Caco-2 (cell line): ENCODE measurements at places on chromosomes 16 and 17. TPM values are rescaled to one million over a fixed set of nuclear protein-coding genes. Genes with fewer than 3 reads are reported as not detected.

DNA sequence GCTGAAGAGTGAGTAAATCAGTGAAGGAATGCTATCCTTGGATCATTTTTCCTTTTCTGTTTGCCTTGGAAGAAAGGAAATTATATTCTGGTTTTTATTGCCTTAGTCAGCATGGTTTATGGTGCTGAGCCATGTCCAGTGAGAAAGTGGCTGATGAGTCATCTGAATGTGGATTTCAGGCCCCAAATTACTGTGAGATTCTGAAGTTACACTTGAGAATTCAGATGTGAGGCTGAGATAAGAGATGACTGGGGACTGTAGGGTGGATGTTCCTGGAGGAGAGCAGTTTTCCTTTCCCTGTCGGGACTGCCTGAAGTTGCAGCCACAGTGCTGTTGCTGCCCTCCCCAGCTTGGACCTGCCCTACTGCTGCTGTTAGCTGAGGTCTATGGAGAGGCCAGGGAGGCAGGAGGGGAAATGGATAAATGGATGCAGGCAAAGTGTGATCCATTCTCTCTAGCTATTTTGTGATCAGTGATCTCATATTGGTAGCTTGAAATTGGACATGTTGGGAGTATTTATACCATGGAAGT is 4.2 kb upstream of the MAP3K14 start:
- H3K36me3 ChIP-seq, result no peaks in the 10 kb centered on the region
- peaks cover 14% of the 10 kb centered on the region for H3K4me1 ChIP-seq
- no peaks in the 10 kb centered on the region for H3K27me3 ChIP-seq
- no peak for DNase-seq
- H3K27ac ChIP-seq, result peak overlapping the region; percentile 77

DNA sequence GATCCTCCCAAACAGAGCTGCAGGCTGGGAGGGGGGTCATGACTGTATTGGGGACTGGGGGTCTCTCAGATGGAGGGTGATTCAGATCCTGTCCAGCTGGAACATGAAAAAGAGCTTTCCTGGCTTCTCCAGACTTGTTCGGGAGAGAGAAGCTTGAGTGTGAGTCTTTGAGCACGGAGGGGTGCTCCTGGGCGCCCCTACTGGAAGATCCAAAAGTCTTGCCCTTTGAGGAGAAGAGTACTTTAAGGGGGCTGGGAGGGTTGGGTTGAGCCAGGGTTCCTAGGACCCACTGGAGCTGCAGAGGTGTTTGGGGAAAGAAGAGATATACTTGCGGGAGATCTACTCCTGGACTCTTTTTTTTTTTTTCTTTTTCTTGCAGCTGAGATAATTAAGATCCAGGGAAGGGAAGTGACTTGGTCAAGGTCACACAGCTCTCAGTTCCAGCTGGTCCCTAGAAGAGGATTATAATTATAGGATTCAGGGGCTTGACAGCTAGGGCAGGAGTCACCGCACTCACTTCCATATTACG is 8.4 kb downstream of the RARA start:
- no peaks in the 10 kb centered on the region for H3K27me3 ChIP-seq
- H3K4me1 ChIP-seq, result peaks cover 19% of the 10 kb centered on the region
- H3K36me3 ChIP-seq, result no peaks in the 10 kb centered on the region
- peak overlapping the region; percentile 83 for H3K27ac ChIP-seq

- DNase-seq, result no peak
- no peaks in the 10 kb centered on the region for H3K27me3 ChIP-seq
- no peaks in the 10 kb centered on the region for H3K36me3 ChIP-seq
- no peak overlapping the region for H3K4me3 ChIP-seq
- peak overlapping the region; percentile 8 for H3K27ac ChIP-seq
These were observed 48.5 kb downstream of the IRF8 start for GRCh38 chr16:85947230-85948137.

Gene ANKS4B
- total RNA-seq, result 3.5 and 4.8 TPM in 2 replicates
